ENCODE measurements at places on chromosomes 12 and 14. TPM values are rescaled to one million over a fixed set of nuclear protein-coding genes. Genes with fewer than 3 reads are reported as not detected.
A peak's percentile ranks its signal among the peaks of the same experiment; 100 is the strongest.

DNA sequence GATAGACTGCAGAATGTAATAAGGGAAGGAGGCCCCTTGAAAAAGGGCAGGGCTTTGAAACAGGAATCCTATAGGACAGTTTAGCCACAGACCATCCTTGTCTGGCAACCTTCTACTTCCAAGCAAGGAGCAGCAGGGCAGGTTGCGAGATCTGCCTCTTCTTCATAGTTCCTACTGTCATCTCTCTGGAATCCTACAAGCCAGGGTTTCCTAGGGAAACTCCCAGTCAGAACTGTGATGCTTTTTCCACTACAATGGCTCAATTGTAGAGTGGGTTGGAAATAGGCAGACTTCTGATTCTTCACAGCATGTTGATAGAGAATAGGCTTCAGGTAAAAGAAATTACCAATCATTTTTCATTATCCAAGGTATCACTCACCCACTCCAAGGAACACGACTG is 186.3 kb downstream of the DACT1 start:
- DNase-seq = no peak

Gene PRICKLE1
- not detected for polyA plus RNA-seq

DNA sequence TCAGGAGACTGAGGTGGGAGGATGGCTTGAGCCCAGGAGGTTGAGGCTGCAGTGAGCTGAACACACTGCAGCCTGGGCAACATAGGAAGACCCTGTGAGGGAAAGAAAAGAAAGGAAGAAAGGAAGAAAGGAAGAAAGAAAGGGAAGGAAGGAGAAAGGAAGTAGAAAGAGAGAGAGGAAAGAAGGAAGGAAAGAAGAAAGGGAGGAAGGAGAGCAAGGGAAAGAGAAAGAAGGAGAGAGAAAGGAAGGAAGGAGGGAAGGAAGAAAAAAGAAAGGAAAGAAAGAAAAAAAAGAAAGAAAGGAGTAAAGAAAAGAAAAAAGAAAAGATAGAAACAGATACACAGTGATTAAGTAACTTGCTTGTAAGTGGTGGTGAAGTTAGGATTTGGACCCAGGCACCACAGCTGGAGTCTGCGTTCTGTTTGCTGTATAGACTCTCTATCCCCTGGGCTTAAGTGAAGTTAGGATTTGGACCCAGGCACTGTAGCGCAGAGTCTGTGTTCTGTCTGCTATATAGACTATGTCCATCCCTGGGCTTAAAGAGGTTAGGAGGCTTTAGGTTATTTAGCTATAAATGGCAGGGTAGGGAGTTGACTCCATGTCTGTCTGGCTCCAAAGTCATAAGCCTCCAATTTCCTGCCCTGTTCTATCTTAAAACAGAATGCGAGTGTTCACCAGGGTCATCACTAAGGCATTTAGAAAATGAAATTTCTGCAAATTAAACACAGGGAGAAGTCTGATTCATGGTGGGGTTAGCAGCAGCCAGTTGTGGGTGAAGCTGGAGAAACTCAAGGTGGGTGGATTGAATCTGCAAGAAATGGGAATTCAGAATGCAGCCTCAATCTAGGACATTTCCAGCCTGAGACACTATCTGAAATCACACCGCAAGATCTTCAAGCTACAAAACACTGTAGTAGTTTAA is 13.3 kb upstream of the C12orf75 start:
- DNase-seq = no peak

GRCh38 chr14:69303086-69303485 is 43.1 kb downstream of the GALNT16 start:
- no peak for DNase-seq

GRCh38 chr12:123095078-123095881 is 55.6 kb downstream of the PITPNM2 start:
- DNase-seq = no peak

DNA sequence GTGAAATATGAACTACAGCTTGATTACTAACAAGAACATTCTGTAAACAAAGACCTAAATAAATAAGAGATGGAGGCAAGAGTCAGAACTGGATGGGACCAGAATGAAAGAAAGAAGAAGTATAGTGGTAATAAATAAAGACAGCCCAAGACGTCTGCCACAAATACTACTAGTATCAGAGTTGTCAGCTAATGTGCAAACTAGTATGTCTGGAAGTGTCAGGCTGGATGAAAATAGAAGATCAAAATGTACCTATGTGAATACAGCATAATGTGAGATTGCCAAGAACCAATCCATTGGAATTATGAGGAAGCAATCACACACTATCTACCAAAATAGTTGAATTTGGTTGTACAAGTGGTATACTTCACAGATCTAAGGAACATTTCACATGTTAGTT is 353.0 kb downstream of the BTG1 start:
- DNase-seq = no peak

- no peak for DNase-seq
Observed at GRCh38 chr14:37643701-37644100, 48.3 kb downstream of the TTC6 start.

Gene SERPINA9
- not detected for polyA plus RNA-seq

Gene IL26
- polyA plus RNA-seq = not detected

DNA sequence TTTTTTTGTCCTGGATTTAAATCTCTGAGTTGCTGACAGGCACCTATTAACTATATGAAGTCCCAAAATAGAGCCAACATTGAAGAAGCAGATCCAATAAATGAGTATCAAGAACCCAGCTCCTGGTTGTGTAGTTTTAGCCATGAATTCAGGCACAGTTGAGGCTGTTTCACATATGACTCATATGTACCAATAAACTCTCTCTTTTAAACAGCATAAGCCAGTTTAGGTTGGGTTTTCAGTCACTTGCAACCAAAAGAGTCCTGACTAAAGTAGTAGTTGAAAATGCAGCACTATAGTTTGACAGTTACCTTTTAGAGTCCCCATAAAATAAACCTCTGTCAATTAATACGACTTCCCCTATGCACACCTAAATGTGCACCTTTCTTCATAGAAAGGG is 389.9 kb downstream of the RPS29 start:
- no peak for DNase-seq

Gene SLC25A47
- not detected for polyA plus RNA-seq

GRCh38 chr14:59055439-59056045 is 132.9 kb upstream of the DAAM1 start:
- DNase-seq = no peak

DNA sequence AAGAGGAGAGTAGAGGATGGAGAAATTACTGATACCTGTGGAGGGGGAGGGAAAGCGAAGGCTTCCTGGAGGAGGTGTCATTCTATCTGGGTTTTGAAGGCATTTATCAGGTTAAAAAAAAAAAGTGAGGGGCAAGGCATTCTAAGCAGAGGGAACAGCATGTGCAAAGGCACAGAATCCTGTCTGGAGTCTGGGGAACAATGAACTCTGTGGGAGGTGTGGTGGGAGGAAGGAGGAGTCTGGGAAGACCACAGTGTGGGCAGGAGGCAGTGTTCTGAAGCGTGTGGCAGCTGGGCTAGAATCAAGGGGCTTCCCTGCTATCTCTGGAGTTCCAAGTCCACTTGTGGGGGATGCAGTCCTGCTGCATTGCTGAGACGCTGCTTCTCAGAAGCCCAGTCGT is 123.4 kb downstream of the RBM19 start:
- no peak for DNase-seq

GRCh38 chr12:133217219-133217618 is 18.5 kb downstream of the ANHX start:
- DNase-seq = no peak

DNA sequence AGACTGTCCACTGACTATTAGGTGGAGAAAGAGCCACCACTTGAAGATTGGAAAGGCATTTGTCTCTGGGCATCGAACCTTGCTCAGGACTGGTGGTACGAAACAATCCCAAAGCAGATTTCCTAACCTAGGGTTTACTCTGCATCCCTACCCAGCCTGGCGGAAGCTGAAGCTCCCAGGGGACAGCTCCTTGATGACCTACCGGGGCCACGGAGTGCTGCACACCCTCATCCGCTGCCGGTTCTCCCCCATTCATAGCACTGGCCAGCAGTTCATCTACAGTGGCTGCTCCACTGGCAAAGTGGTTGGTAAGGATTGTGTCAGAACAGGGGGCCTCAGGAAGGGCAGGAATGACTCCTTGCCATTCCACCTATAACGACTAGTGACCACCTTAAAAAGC is 6.5 kb upstream of the NRL start:
- DNase-seq = no peak

DNA sequence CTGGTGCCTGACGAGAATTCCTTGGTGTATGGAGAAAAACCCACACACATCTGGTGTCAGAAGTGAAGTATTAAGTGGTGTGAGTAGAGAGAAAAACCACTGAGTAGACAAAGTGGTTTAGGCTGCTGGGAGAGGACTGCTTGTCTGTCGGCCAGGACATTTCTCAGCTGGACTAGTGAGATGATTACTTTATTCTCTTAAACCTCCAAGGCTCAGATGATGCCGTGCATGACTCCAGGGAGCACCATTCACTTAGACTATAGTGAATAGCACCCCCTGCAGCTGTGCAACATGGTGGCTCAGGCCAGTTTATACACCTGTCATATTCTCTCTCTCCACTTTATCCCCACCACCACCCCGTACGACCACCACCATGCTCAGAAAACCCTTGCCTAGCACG is 28.5 kb upstream of the NFYB start:
- no peak for DNase-seq

Gene SERPINA1
- polyA plus RNA-seq = 1.7 TPM

- no peak for DNase-seq
Observed at GRCh38 chr12:14843425-14843887, at the start of gene ART4. Gene ART4, minus strand, starts transcription at chr12:14843526. Its CDS starts 413 bp downstream, at chr12:14843113.

- no peak for DNase-seq
Observed at GRCh38 chr12:117660896-117661295, 299.5 kb upstream of the NOS1 start.

DNA sequence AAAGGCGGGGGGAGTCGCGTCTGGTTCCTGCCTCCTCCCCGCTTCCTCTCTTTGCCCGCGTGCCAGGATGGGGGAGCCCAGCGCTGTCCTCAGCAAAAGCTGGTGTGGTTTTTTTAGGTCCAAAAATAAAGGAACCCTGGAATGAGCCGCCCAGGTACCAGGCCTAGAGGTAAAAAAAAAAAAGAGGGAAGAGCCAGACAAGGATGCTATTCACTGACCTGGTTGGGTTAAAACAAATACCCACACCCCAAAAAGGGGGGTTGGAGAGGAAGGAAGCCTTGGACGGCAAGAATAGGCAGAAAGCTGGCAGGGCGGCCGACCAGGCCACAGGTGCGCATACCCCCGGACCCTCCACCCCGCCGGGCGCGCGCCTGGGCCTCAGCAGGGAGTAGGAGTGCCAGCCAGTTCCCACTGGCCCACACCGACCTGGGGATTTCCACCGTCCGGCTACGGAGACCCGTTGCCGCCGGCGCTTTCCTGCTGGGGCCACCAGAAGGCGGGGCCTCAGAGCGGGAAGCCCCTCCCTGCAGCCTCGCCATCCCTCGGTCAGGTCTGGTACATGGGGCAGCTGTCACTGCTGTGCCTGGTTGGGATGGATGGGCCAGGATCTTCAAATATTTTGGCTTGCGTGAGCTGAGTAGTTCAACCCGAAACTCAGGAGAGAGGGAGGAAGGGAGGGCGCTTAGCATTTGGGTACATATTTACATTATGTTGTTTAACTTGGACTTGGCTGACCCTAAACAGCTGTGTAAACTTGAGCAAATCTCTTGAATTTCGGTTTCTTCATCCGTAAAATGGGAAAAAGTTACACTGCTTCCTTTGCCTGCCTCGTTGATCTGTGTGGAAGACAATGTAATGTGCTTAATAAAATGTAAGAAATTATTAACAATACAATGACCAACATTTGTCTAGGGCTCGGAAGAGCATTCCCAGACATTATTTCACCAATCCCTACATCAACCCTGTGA is 5.4 kb upstream of the IRF2BPL start:
- DNase-seq = peak; percentile 80

Gene PTGDR
- polyA plus RNA-seq = 233 TPM

Gene VRTN
- polyA plus RNA-seq = not detected

- DNase-seq = peak; percentile 39
Observed at GRCh38 chr14:73749706-73750530, 35.7 kb upstream of the PNMA1 start.

DNA sequence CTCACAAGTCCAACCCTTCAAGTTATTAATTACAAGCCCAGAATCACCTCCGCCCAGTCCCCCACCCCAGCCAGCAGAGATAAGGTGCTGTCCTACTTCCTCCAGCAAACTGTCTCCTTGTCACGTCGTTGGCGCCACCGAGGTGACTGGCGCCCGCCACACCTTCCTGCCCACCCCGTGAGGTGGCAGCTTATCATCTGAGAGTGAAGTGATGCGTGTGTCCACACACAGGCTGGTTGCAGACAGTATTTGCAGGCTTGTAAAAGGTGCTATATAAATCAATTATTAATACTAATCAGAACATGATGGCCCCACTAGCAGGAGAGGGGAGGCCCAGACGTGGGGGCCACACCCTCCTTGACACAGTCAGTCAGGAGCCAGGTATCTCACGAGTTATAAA is 786.6 kb upstream of the TBX3 start:
- no peak for DNase-seq

GRCh38 chr12:80442426-80443222 is 1.4 kb upstream of the PTPRQ start:
- DNase-seq = no peak

DNA sequence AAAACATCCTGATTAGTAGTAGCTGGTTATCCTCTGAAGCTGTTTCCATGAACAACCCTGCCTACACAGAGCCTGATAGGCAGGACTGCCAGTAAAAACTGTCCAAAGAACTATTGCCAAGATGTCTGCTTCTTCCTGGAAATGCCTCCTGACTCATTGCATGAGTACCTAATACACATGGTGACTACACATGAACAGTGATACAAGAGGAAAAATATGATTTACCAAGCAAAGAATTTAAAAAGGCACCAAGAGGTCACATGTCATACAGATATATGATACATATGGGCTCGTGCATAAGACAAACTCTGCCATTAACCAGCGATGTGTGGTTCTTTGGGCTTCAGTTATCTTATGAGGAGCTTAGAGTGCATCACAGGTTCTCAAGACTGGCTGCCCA is 552.3 kb downstream of the SLC16A7 start:
- DNase-seq = no peak

GRCh38 chr14:61051051-61051450 is 70.0 kb downstream of the SLC38A6 start:
- no peak for DNase-seq

Measured in immature natural killer cell (primary cell).